NCI-H2029 (cell line): ENCODE measurements at places on chromosomes 3 and 15.

DNA sequence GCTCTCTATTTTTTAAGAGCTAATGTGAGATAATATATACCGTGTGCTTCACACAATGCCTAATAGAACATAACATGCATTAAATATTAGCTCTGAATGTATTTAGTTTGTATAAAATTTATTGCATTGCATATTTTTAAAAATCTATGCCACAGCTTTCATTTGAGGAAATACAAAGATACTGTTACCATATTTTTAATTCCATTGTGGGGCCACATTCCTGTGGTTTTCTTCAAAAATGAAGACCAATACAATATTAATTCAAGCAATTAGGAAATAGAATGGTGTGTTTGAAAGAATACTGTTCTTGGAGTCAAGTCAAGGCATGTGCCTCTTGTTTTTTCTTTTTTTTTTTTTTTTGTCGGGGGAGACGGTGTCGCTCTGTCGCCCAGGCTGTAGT, 95.4 kb upstream of the CADPS start:
- DNase-seq: no peak

GRCh38 chr3:104102386-104102785, 1264.3 kb upstream of the ALCAM start:
- DNase-seq: peak; percentile 10

GRCh38 chr15:39100106-39100660, 480.7 kb upstream of the THBS1 start:
- no peak for DNase-seq

- no peak for DNase-seq
These were observed 356.7 kb upstream of the UMPS start for GRCh38 chr3:124373524-124373923.

DNA sequence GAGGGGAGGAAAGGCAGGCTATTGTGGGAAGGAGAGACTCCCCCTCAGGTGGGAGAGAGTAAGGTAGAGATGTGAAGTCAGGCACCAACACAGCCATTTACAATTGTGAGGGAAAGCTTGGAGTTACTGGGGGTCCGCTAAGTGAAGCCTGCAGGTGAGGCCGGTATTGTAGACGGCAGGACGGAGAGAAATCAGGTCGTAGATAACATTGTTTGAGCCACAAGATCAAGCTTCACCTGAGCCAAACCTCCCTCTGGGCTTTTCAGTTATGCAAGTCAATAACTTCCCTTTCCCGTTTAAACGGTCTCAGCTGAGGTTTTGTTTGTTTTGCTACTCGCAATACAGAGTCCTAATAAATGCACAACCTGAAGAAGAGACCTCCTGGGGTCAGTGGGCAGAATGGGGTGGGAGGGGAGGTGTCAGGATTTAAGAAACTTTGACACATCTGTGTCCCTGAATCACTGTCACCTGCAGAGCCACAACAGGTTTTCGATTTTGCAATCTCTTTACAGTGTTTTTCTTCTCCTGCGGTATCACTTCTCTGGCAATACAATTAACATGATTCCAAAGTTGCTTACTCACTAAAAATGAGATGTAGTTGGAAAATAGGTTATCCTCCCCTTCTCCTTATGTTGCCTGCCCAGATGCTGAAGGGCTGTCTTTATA, 72.0 kb upstream of the GLCE start:
- DNase-seq: no peak

- DNase-seq: no peak
These were observed 6.1 kb upstream of the ZSCAN2 start for GRCh38 chr15:84594617-84595290.

- no peak for DNase-seq
These were observed 42.8 kb upstream of the ADAMTSL3 start for GRCh38 chr15:83610901-83611685.

DNA sequence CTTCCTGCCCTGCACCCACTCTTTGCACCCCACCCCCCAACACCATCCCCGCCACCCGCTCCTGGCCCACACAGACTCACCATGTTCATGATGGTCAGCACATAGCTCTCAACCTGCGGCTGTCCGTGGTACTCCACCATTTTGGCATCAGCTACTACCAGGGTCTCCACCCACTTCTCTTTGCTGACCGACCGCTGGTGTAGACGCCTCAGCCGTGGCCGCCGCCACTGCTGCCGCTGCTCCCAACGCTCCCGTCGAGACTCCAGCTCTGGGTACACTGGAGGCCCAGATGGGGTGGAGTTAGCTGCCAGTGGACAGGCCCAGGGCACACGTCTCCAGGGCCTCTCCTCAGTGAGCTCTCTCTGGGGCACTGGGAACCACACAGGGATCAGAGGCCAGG, 14.8 kb downstream of the ADAMTS7 start:
- no peak for DNase-seq

DNA sequence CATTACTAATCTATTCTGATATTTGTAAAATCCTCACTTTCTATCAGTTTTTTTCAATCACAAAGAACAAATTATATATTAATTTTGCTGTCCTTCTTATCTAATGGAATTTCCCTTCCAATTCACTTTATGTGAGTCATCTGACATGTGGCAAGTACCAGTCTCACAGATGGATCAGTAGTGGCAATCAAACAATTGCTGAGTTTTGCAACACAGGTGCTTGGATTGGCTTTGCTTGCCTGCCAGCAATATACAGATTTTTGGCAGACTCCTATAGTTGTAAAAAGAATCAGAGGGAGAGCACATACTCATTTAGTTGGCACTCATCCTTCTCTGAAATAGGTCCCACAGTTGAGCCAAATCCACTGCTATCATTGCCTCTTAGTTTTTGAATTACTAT, 83.7 kb downstream of the BCHE start:
- no peak for DNase-seq
